ENCODE measurements at places on chromosomes 16 and 17. TPM values are rescaled to one million over a fixed set of nuclear protein-coding genes. Genes with fewer than 3 reads are reported as not detected.
A peak's percentile ranks its signal among the peaks of the same experiment; 100 is the strongest.

CA7 gene
- 0.33 TPM for polyA plus RNA-seq

TTLL6 gene
- 0.35 TPM for polyA plus RNA-seq

LIMD2 gene
- 21.9 TPM for polyA plus RNA-seq

GRCh38 chr16:50802000-50802399 lies 60.1 kb downstream of the CYLD start:
- no peak for DNase-seq

DNA sequence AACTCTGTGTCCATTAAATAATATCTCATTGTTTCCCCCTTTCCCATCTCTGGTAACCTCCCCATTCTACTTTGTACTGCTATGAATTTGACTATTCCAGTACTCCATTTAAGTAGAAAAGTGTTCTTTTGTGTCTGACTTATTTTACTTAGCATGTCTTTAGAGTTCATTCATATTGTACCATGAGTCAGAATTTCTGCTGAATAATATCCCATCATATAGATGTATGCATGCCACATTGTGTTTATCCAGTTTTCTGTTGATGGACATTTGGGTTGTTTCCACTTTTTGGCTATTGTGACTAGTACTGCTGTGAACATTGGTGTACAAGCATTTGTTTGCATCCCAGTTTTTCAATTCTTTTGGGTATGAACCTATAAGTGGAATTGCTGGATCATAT lies 6.0 kb downstream of the PPM1D start:
- DNase-seq, result no peak

SULT1A4 gene
- 20.8 TPM for polyA plus RNA-seq

DNA sequence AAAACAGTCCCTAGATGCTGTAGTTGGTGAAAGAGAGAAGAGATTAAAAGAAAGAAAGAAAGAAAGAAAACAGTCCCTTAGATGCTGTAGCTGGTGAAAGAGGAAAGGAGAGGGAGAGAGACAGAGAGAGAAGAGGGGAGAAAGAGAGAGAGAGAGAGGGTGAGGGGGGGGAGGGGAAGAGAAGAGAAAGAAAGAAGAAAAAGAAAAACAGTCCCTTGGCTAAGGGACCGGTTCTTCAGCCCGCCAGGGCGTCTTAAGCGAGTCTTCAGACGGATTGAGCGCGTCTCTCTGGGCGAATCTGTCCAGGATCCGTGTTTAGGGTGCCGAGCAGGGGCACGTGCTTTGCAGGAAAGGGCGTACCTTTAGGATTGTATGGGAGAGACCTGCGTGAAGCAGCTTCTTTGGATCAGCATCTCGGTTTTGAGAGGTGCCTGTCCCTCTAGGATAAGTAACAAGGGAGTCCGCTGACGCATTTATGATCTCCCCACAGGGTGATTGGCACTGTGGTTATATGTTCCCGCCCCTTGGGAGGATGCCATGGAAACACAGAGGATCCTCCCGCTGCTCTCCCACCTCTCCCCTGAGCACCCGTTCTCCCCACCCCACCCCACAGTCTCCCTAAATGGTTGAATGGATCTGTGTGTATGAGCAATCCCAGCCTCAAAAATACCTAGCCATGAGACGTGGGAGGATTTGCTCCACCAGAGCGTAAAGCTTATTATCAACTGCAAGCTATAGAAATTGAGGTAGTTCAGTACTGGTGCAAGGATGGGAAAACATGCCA lies 16.7 kb downstream of the GNGT2 start:
- DNase-seq, result peak; percentile 52

FZD2 gene
- 55.1 TPM for polyA plus RNA-seq

TAOK2 gene
- polyA plus RNA-seq, result 60.5 TPM

DNA sequence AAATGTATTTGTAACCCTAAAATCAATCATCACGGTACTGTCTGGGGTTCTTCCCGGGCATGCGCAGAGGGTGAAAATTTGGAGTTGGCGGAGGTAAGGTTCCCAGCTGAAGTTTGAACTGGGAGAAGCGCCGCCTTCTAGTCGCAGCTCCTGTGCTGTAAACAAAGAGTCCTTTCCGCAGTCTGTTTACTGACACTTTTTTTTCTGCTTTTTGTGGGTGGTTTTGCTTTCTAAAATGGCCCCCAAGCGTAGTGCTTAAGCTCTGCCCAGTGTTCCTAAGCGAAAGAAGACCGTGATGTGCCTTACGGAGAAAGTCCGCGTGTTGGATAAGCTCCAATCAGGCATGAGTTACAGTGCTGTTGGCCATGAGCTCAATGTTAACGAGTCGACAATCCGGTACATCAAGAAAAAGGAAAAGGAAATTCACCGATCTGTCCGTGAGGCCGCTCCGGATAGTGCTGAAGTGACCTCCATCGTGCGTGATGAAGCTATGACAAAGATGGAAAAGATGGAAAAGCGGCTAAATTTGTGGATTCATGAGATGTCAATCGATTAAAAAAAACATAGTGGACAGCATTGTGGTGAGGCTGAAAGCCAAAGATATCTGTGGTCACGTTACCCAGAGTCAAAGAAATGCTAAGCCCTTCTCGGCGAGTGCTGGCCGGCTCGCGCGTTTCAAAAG lies 570 bp upstream of the CFDP1 start:
- DNase-seq, result peak; percentile 89

DNA sequence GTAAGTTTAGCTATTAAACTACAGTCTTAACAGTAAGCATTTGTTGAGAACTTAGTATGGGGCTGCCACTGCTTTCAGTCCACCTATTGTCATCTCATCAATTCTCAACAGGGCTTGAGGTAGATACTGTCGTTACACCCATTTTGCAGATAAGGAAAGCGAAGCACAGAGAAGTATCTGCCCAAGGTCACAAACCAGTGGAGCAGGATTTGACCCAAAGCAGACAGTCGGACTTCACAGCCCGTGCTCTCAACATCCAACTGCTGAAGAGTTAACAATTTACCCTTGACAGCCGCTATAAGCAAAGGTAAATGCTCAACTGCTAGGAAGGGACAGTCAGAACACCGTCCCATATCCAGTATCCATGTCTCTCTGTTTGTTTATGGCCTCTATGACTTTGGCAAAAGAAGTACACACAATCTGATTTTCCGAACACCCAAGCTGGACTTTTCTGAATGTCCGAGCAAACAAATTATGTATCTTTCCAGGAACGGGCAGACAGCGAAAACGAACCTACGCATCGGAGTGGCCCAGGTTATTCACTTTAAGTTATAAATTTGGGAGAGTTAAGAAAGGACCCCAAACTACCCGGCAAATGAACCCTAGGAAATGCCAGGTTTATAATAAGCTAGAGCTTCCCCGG lies 1.2 kb downstream of the SIAH1 start:
- DNase-seq, result peak; percentile 41

KIF2B gene
- polyA plus RNA-seq, result not detected

CCL4L2 gene
- polyA plus RNA-seq, result not detected

ACSM2A gene
- polyA plus RNA-seq, result 82.6 TPM

DNA sequence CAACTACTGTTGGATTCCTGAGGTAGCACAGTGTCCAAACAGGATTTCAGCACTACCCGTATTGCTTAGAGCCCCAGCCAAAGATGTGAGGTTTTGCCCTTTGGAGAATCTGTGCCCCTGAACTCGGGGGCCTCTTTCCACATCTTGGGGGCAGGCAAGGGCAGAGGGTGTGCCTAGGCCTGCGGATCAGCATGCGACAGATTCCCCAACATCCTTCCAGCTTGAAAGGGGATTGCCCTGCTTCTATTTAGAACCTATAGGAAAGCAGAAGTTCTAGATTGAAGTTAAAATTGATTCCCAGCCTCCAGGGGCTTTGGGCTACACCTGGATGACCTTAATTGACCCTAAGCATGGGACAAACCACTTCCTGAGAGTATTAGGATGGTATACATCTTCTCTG lies 19.6 kb downstream of the NOD2 start:
- DNase-seq, result no peak

SLC52A1 gene
- 0.51 TPM for polyA plus RNA-seq
